Activated CD4-positive, alpha-beta T cell treated with anti-CD3 and anti-CD28 coated beads, Interleukin-2, amount 10 ng/mL, durations not matched to agents 24 days and 14 days (primary cell): ENCODE measurements at places on chromosomes 6 and 20. TPM values are rescaled to one million over a fixed set of nuclear protein-coding genes. Genes with fewer than 3 reads are reported as not detected.
A peak's percentile ranks its signal among the peaks of the same experiment; 100 is the strongest.

Gene JAG1
- total RNA-seq: 1.1 and 1.3 TPM in 2 replicates

- no peak for DNase-seq
Observed at GRCh38 chr20:46343975-46344357, 35.7 kb upstream of the CDH22 start.

DNA sequence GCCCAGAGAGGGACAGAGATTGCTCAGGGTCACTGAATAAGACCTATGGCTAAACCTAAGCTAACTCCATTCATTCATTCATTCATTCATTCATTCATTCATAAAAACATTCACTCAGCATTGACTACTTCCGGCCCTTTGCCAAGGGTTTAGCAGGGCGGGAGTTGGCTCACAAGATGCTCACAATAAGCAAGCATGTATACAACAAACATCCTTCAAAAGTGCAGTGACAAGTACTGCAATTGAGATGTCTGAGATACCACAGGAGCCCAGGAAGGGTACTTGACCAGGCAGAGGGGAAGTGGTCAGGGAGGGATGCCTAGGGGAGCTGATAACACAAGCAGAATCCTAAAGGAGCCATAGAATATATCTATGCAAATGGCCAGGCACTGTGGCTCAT lies 18.2 kb upstream of the KIAA1755 start:
- no peak for DNase-seq

DNA sequence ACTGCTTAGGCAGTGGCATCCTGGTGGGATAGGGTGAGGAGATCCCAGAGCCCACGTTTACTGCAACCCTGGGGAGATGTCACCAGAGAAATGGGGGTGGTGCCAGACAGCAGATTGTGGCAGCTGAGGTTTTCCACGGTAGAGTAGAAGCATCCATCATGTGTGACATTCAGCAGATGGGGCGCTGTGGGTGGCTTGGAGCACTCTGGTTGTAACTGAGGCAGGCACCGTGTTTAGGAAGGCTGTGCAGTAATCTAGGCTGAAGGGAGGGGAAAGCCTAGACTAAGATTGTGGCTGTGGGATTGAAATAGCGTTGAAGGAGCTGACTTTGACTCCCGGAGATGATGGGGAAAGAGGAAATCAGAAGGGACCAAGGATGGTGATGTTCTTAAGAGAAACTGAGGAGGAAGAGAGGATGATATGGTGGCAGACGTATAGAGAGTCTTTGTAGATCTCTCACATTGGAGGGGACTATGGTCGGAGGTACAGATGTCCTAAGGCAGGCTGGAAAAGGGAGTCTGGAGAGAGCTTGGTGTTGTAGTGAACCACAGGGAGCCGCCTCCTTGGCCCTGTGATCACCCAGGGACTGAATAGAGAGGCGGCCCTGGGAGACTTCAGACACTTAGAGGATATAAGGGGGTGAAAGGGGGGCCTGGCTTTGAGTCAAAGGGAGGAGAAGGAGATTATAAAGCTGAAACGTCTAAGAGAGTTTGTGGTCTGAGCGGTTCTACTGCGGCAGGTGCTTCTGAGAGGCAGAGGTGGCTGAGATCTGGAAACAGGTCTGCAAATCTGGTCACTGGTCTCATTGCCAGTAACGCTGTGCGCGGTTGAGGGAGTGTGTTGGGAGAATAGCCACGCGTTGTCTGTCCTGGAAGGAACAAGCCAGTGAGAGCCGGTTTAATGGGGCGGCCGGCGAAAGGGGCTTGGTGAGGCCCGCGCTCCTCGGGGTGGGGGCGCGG lies 792 bp upstream of the MICA start:
- DNase-seq: peak; percentile 79

DNA sequence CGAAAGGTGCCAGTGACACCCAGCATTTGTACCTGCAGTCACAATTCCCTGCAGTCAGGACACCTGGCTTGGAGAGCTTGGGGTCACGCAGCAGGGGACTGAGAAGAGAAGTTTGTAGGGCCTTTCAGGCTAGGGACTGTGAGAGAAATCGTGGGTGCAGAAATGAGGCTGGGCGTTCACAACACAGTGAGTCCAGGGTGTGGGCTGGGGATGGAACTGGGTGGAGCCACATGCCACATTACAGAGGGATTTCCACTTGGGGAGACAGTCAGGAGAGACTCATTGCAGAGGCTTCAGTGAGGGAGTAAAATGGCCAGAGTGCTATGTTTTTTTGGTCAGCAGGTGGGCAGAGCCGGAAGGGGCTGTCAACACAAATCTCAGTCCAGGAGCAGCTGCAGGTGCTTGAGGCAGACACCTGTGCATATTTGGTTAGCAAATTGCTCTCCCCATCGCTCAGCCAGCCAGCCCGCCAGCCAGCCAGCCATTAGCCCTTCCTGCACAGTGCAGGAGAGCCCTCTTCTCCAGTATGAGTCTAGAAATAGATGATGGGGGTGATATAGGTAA lies 7.4 kb downstream of the ITPR3 start:
- DNase-seq: no peak
